MCF 10A (cell line): ENCODE measurements at places on chromosomes 12 and 14.
A peak's percentile ranks its signal among the peaks of the same experiment; 100 is the strongest.

DNA sequence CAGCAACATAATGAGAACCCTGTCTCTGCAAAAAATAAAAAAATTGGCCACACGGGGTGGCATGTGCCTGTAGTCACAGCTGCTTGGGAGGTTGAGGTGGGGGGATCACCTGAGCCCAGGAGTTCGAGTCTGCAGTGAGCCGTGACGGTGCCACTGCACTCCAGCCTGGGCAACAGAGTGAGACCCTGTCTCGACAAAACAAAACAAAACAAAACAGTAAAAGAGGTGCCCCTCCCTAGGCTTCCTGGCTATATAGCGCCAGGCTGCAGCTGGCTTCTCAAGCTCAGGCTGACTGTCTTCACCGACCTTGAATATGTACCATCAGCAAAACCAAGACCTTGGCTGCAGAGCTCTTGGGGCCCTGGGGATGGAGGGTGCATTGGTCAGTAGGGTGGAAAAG, 29.4 kb downstream of the TSPAN9 start:
- no peak for DNase-seq

GRCh38 chr12:19846574-19846973, 407.3 kb downstream of the AEBP2 start:
- peak; percentile 64 for DNase-seq

- no peak for DNase-seq
These were observed 240.7 kb downstream of the SEC23A start for GRCh38 chr14:38862366-38862765.

- no peak for DNase-seq
These were observed 10.0 kb upstream of the DUSP16 start for GRCh38 chr12:12572659-12573058.

DNA sequence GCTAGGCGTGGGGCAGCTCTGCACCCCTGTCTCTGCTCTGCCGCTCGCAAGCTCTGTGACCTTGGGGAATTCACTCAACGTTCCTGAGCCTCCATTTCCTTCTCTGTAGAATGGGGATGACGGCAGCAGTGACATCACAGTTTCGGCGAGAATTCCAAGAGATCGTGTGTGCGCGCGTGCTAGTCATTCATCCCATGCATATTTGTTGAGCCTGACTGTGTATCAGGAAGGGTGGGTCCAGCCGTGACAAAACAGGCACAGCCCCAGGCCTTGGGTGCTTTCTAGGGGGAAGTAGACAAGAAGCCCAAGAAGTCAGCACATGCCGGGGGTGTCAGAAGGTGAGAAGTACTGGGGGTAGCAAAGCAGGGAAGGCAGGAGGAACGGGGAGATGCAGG, 145.6 kb upstream of the NCOR2 start:
- no peak for DNase-seq

GRCh38 chr14:36700651-36701050, 39.0 kb downstream of the PAX9 start:
- DNase-seq: no peak

DNA sequence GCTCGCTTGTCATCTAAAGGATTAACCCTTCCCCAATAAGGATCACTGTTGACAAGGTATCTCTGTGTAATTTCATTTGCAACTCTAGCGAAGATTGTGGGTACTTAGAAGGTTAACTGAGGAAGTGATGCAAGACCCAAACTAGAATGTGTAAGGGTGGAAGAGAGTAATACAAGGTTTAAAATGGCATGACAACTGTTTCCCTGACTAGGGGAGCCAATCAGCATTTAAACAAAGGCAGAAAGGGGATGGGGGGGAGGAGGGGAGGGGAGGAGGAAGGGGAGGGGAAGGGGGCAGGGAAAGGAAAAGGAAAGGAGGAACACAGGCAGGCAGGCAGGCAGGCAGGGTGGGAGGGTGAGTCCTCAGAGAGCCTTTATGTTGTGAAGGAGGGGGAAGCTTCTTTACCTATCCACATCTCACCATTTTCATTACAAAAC, 31.1 kb downstream of the NRDE2 start:
- no peak for DNase-seq

DNA sequence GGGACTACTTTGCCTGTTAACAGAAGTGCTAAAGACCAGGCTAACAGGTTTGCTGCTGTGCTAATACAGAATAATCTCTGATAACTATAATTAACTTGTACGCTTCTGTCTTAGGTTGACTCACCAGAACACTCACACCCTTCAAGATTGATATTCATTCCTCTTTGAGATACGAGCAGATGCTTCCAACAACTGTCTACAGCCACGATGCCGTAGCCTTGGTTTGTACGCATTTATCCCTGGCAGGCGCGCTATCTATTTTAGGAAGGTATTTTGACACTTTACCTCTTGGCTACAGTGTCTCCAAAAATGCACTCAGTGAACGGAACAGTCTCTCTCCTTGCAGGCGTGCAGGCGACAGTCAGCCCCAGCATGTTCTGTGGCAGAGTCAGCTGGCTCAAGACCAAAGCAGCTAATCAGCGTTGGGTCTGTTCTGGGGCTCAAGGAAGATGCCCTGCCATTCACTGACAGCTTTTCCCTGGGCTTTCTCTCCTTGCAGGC, 146.4 kb upstream of the PRICKLE1 start:
- no peak for DNase-seq

DNA sequence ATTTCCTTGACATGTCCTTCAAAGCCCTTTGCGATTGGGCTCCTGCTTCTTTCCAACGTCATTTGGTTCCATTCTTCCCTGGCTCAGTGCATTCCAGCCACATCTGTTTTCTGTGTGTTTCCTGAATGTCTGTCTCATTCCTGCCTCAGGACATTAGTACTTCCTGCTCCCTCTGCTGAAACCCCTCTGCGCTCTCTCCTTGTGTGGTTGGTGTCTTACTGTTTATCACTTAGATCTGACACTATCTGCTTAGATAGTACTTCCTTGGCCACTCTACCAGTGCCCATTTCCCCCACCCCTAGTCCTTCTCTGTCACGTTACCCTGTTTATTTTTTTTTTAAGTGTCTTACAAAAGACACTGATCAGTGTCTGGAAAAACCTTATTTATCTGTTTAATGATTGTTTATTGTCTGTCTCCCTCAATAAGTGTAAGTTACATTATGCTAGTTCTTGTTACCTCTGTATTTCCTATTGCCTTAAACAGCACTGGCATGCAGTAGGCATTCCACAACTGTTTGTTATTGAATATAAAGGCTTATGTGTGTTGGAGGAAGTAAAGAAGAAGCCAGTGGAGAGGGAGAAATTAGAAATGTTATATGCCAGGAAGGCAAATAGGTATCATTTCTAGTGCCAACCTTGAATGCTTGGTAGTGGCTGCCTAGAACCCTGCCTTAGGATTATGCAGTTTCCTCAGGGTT, 21.5 kb downstream of the DYRK2 start:
- no peak for DNase-seq

GRCh38 chr12:91627225-91627624, 444.6 kb upstream of the DCN start:
- peak; percentile 14 for DNase-seq

- DNase-seq: no peak
These were observed 275.2 kb downstream of the FBXL14 start for GRCh38 chr12:1319212-1319611.

DNA sequence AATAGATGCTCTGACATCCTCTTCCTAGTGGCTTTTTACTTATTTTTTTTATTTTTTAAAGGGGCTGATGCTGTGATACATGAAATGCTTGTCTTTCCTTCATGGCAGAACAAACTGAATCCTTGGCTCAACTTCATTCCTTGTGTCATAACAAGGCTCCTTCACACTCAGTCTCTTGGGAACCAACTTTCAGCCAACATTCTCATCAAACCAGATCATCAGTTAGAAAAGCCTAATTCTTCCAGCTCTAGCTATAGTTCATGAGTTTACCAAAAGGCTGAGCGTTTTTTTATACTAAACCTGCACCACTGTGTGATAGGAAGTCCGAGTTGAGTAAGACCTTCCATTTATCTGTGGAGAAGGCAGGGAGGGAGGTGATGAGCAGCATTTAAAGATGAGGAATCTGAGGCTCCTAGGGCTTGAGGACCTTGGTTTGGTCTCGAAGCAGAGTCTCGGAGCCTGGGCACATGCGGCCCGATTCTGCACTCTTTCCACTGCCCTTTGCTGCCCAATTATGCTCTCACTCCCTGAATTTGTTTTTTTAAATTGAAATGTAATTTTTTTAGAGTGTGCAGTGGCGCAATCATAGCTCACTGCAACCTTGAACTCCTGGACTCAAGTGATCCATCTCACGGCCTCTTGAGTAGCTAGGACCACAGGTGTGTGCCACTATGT, 8.2 kb downstream of the GPRC5D start:
- DNase-seq: no peak

- DNase-seq: no peak
These were observed 26.5 kb upstream of the SMOC1 start for GRCh38 chr14:69852531-69853321.

DNA sequence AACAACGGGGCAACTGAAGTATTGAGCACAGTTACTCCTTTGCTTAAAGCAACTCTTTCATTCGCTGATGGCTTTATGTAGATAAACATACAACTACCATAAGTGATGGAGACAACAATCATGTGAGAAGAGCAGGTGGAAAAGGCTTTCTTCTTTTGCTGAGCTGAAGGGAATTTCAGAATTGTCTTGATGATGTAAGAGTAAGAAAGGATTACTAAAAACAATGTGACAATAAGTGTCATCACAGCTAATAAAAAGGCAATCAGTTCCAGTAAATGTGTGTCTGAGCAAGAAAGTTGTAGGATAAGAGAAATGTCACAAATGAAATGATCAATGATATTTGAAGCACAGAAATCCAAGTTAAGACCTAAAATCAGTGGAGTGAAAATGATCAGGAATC, 647 bp downstream of the OR6C70 start:
- no peak for DNase-seq

GRCh38 chr12:49648712-49649003, 25.3 kb downstream of the PRPF40B start:
- DNase-seq: no peak
